ENCODE measurements at places on chromosomes 3 and 15.

DNA sequence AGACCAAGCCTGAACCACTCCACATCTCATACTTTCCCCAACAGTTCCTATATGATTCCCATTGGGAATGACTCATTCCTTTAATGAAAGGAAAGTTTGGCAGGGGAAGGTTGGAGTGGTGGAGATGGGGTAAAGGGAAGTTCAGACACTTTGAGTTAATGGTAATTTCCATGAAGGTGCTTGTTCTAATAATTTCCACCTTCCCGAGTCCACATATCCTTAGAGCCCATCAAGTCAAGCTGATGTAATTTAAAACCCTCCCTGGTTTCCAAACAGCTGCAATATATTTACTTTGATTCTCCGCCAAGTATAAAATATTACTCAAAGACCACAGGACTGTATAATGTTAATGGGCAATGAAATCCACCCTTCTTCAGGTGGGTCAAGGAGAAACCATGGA, 95.0 kb upstream of the GALNT15 start:
- no peak for DNase-seq

GRCh38 chr3:192514081-192514753, 213.1 kb downstream of the FGF12 start:
- no peak for DNase-seq

DNA sequence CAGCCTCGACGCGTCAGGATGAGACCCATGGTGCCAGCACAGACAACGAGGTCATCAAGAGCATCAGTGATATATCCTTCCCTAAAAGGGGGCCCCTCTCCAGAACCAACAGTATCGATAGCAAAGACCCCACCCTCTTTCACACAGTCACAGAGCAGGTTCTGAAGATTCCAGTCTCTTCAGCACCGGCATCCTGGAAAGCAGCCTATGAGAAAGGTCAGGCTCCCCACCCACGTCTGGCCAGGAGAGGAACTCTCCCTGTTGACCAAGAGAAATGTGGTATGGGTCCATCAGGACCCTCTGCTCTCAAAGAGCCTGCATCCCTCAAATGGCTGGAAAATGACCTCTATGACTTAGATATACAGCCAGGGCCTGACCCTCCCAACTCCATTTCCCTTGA, 11.6 kb downstream of the ANKRD34C start:
- no peak for DNase-seq

GRCh38 chr3:94522488-94522887, 459.6 kb downstream of the NSUN3 start:
- no peak for DNase-seq

- DNase-seq = no peak
Observed at GRCh38 chr3:59212128-59212779, 162.4 kb upstream of the CFAP20DC start.

All from cortex of kidney (tissue), 1 donor.